Muscle of leg (tissue), 16 donors: ENCODE measurements at places on chromosomes 12 and 14. TPM values are rescaled to one million over a fixed set of nuclear protein-coding genes. Genes with fewer than 3 reads are reported as not detected.

The KIF26A gene
- total RNA-seq: 7.4 TPM

- no peaks in the 10 kb centered on the region for H3K27me3 ChIP-seq
- peaks cover under 1% of the 10 kb centered on the region for H3K4me1 ChIP-seq
- H3K27ac ChIP-seq: no peak overlapping the region
- no peak overlapping the region for H3K4me3 ChIP-seq
- DNase-seq: no peak
Observed at GRCh38 chr14:51552275-51552674, 99.4 kb upstream of the FRMD6 start.

The ASPG gene
- 0.71 TPM for total RNA-seq

- peak; percentile 51 for DNase-seq
- H3K27ac ChIP-seq: no peak overlapping the region
- no peaks in the 10 kb centered on the region for H3K36me3 ChIP-seq
- H3K4me1 ChIP-seq: peaks cover 27% of the 10 kb centered on the region
- H3K4me3 ChIP-seq: peak overlapping the region; percentile 45
- peaks cover 72% of the 10 kb centered on the region for H3K27me3 ChIP-seq
Observed at GRCh38 chr12:131829356-131829747, 1.2 kb downstream of the MMP17 start.

The C12orf75 gene
- total RNA-seq: 8.5 TPM

The NEDD8 gene
- 245 TPM for total RNA-seq

DNA sequence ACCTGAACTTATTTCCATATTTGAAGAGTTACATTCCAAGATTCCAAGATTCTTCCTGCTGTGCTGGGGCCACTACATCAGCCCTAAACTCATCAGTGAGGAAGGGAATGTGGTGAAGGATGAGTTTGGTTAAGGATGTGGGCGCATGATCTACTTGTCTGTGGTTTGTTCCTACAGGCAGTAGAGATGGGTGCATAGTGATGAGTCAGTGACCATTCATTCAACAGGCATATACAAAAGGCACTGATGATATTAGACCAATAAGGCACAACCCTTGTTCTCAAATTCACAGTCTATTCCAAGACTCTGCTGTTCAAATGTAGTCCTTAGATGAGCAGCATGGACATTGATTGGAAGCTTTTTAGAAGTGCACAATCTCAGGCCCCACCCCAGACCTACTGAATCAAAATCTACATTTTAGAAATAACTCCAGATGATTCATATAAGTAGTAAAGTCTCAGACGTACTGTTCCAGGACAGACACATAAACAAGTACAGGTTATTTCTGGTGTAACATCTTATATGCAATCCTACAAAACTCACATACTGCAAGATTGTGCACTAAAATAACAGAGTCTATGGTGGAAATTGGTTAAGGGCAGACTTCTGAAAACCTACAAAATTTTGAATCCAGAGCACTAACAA lies 47.7 kb upstream of the MAP3K9 start:
- H3K27ac ChIP-seq: no peak overlapping the region
- H3K27me3 ChIP-seq: no peaks in the 10 kb centered on the region
- H3K4me1 ChIP-seq: no peaks in the 10 kb centered on the region
- no peaks in the 10 kb centered on the region for H3K36me3 ChIP-seq
- no peak for DNase-seq

GRCh38 chr12:24425601-24425970 lies 476.1 kb upstream of the SOX5 start:
- H3K27me3 ChIP-seq: no peaks in the 10 kb centered on the region
- DNase-seq: no peak
- no peaks in the 10 kb centered on the region for H3K36me3 ChIP-seq
- no peak overlapping the region for H3K27ac ChIP-seq
- H3K4me1 ChIP-seq: no peaks in the 10 kb centered on the region
- H3K4me3 ChIP-seq: no peak overlapping the region

DNA sequence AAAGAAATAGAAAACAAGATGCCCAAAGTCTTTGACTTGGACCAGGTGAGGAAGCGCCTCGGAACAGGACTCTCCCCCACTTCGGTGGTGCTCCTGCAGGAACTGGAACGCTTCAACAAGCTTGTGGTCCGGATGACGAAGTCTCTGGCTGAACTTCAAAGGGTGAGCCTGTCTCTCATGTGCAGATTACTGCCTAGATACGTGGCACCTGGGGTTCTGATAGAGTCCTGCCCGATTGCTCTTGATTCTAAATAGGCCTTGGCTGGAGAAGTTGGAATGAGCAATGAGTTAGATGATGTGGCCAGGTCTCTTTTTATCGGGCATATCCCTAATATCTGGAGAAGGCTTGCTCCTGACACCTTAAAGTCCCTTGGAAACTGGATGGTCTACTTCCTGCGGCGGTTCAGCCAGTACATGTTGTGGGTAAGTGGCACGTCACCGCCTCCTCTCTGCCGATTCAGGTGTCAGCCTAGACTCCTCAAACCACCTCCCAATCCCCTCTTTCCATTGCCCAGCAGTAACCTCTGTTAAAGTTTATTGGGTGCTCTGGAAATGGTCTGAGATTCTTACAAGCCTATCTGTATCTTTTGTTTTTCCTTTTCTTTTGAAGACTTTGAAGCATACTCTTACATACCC lies 40.8 kb downstream of the CCDC92 start:
- H3K27ac ChIP-seq: no peak overlapping the region
- no peak overlapping the region for H3K4me3 ChIP-seq
- peaks cover 21% of the 10 kb centered on the region for H3K36me3 ChIP-seq
- H3K4me1 ChIP-seq: peaks cover 17% of the 10 kb centered on the region
- no peak for DNase-seq

- H3K27ac ChIP-seq: no peak overlapping the region
- H3K4me1 ChIP-seq: no peaks in the 10 kb centered on the region
- no peak overlapping the region for H3K4me3 ChIP-seq
- H3K27me3 ChIP-seq: no peaks in the 10 kb centered on the region
- no peaks in the 10 kb centered on the region for H3K36me3 ChIP-seq
Observed at GRCh38 chr14:72501439-72501838, 392.5 kb downstream of the DPF3 start.

The KRT2 gene
- not detected for total RNA-seq

DNA sequence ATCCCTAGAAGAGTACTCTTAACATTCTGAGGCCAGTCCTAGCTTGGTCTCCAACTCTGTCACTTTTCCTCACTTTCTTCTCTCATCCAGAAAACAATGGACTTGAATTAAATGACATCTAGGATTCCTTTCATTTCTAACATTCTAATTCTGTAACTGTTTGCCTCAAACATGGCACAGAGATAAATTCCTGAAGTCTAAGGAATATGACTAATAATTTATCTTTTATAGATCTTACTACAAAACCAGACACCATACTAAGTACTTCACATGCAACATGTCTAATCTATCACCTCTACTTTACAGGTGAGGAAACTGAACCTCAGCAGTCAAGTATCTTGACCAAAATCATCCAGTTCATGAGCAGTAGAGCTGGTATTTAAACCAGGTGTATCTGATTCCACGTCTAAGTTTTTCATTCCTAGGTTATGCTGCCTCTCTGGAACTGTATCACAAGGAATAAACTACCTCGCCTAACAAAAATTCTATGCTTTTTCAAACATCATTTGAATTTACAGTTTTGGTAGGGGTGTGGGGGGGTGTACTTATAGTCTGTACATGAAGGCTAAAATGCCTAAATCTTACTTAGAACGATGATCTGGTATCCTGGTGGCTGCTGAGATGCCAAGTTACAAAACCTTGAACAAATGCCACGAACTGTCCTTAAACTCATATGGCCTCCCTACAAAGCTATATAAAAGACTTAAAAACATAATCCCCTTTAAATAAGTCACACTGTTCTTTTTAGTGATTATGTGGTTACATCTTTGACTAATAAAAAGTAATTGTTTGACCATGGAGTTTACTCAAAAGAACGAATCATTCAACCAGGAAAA lies 41.6 kb downstream of the ATXN2 start:
- H3K4me1 ChIP-seq: no peaks in the 10 kb centered on the region
- H3K27me3 ChIP-seq: no peaks in the 10 kb centered on the region

DNA sequence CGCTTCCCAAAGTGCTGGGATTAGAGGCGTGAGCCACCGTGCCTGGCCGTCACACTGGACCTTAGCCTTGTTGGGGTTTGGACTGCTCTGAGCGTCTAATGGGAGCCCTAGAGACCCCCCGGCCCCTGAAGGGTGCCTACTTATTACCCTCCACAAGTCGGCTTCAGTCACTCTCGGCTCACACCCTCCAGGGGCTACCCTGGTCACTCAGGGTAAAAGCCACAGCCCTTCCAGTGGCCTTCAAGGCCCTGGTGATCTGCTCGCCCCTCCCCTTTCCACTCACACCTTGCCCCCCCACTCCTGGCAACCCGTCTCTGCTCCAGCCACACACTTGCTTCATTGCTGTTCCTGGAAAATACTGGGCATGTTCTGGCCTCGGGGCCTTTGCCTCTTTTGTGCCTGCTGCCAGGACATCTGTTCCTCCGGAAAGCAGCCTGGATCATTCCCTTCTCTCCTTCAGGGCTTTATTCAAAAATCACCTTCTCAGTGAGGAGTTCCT lies 3.6 kb upstream of the MORN3 start:
- no peaks in the 10 kb centered on the region for H3K27me3 ChIP-seq
- peaks cover 15% of the 10 kb centered on the region for H3K4me1 ChIP-seq
- peak overlapping the region; percentile 74 for H3K27ac ChIP-seq

DNA sequence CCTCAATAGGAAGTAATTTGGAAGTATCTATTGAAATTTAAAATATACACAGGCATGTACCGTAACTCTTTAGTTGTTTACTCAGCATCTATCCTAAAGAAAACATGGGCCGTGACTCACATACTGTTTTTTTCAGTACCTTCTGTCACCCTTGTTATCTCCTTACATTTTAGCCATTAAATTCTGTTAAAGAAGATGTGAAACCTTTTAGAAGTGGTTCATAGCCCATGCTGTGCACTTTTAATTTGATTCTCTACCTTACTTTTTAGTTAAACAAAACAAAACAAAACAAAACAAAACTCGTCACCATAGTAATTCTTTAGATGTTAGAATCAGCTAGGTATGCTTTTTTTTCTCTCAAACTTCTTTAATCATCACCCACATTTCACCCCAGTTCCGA lies 494.4 kb upstream of the RGS6 start:
- H3K4me3 ChIP-seq: no peak overlapping the region
- H3K36me3 ChIP-seq: no peaks in the 10 kb centered on the region
- H3K4me1 ChIP-seq: no peaks in the 10 kb centered on the region
- no peak for DNase-seq
- no peaks in the 10 kb centered on the region for H3K27me3 ChIP-seq

- H3K36me3 ChIP-seq: peaks cover 13% of the 10 kb centered on the region
- no peaks in the 10 kb centered on the region for H3K27me3 ChIP-seq
- peaks cover 13% of the 10 kb centered on the region for H3K4me1 ChIP-seq
- peak; percentile 72 for DNase-seq
- peak overlapping the region; percentile 80 for H3K4me3 ChIP-seq
- H3K27ac ChIP-seq: peak overlapping the region; percentile 97
Observed at GRCh38 chr12:12723681-12724420, 6.7 kb downstream of the CDKN1B start.

The TC2N gene
- 7.6 TPM for total RNA-seq

DNA sequence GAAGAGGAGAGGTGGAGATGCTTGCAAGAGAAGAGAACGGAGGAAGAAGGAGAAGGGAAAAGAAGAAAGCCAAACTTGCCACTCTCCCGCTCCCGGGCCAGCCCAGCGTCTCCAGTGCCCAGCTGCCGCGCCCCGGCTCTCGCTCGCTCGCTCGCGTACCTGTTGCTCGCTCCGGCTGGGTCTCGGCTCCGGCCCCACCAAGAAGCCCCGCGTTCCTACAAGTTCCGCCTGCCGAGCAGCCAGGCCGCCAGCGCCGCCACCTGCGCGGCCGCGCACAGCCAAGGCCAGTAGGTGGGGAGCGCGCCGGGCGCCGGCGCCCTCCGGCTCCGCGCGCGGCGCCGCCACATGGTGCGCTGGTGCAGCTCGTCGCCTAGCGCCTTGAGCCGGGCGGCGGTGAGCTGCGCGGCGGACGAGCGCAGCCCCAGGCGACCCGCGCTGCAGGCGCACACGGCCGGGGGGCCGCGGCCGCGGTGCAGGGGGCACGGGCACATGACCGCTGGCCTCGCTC lies 370 bp downstream of the HRK start:
- DNase-seq: peak; percentile 54
- H3K27ac ChIP-seq: no peak overlapping the region
- peaks cover 51% of the 10 kb centered on the region for H3K4me1 ChIP-seq
- peak overlapping the region; percentile 27 for H3K4me3 ChIP-seq

GRCh38 chr14:91012045-91012444 lies 48.4 kb downstream of the RPS6KA5 start:
- no peaks in the 10 kb centered on the region for H3K27me3 ChIP-seq
- H3K4me3 ChIP-seq: no peak overlapping the region
- H3K27ac ChIP-seq: peak overlapping the region; percentile 38
- DNase-seq: peak; percentile 36
- H3K4me1 ChIP-seq: no peaks in the 10 kb centered on the region
